ENCODE measurements at places on chromosomes 2 and 18.

- DNase-seq: no peak
Observed at GRCh38 chr2:121185571-121186074, 99.4 kb downstream of the TFCP2L1 start.

GRCh38 chr2:235950473-235950809, 217.7 kb downstream of the GBX2 start:
- no peak for DNase-seq

DNA sequence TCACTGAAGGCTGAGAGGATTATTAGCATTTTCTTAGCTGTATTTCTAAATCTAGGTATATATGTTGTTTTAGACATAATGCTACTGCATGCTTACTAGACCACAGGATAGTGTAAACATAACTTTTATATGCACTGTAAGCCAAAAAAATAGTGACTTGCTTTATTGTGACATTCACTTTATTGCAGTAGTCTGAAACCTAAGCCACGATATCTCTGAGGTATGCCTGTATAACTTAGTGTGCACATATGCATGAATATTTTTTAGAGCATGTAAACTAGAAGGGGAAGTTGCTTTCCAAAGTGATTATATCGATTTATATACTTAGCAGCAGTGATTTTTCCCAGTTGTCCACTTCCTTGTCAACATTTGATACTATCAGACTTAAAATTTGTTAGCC, 81.8 kb downstream of the SOS1 start:
- DNase-seq: no peak

DNA sequence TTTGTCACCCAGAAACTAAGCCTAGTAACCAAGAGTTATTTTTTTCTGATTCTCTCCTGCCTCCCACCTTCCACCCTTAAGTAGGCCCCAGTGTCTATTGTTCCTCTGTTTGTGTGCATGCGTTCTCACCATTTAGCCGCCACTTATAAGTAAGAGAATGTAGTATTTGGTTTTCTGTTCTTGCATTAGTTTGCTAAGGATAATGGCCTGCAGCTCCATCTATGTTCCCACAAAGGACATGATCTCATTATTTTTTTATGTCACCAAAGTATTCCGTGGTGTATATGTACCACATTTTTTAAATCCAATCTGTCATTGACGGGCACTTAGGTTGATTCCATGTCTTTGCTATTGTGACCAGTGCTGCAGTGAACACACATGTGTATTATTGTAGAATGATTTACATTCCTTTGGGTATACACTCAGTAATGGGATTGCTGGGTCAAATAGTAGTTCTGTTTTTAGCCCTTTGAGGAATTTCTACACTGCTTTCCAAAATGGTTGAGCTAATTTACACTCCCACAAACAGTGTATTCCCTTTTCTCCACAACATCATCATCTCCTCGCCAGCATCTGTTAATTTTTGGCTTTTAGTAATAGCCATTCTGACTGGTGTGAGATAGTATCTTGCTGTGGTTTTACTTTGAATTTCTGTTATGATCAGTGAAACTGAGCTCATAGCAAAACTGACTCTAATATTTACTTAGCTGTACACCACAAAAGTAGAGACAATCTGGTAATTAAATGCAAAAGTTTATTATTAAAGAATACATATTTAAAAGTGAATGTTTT, 660.1 kb upstream of the SLC8A1 start:
- DNase-seq: no peak

GRCh38 chr2:25285265-25286024, 56.3 kb downstream of the DNMT3A start:
- DNase-seq: no peak

GRCh38 chr2:47026748-47027534, 111.3 kb upstream of the MCFD2 start:
- no peak for DNase-seq

DNA sequence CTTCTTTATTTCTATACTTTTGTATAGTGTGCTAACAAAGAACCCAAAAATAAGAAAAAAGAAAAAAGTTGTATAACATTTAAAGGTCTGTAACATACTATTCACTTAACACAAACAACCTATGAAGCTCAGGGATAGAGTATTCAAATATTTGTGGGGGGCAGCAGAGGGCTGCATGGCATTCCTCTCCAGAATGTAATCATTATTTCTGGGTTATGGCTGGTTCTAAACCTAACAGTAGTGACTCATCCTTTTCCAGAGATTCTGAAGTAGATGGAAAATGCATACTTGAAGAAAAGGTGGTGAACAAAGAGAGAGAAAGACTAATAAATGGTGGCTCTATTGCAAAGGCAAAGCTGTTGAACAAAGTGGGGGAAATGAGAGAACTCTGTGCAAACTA, 249.4 kb downstream of the NRXN1 start:
- DNase-seq: no peak

Data from lower lobe of right lung (tissue), 2 donors.